Mammary epithelial cell (primary cell): ENCODE measurements at places on chromosomes 3 and 15. TPM values are rescaled to one million over a fixed set of nuclear protein-coding genes. Genes with fewer than 3 reads are reported as not detected.

Gene ANKRD34C
- not detected in 2 replicates for total RNA-seq

- DNase-seq, result no peak
Observed at GRCh38 chr3:63611382-63611781, 41.1 kb upstream of the SNTN start.

- no peak for DNase-seq
Observed at GRCh38 chr3:29695201-29695600, 414.3 kb downstream of the RBMS3 start.

- DNase-seq, result no peak
Observed at GRCh38 chr3:129010310-129010956, 9.3 kb downstream of the EFCC1 start.

DNA sequence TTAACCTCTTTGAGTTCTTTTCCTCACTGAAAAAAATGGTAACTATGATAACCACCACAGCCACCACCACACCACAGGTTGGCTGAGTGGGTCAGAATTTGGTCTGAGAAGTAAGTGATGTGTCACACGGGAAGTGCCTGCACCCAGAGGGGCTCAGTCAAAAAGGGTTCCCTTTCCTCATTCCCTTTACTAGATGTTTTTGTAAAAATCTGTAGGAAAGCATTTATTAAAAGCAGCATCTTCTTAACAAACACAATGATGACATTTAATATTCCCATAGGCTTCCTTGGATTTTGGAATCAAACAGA is 23.2 kb downstream of the CFAP92 start:
- DNase-seq, result no peak

- DNase-seq, result peak; percentile 22
Observed at GRCh38 chr3:158743664-158744566, 11.7 kb upstream of the RARRES1 start.
